ENCODE measurements at places on chromosomes 2 and 18.

DNA sequence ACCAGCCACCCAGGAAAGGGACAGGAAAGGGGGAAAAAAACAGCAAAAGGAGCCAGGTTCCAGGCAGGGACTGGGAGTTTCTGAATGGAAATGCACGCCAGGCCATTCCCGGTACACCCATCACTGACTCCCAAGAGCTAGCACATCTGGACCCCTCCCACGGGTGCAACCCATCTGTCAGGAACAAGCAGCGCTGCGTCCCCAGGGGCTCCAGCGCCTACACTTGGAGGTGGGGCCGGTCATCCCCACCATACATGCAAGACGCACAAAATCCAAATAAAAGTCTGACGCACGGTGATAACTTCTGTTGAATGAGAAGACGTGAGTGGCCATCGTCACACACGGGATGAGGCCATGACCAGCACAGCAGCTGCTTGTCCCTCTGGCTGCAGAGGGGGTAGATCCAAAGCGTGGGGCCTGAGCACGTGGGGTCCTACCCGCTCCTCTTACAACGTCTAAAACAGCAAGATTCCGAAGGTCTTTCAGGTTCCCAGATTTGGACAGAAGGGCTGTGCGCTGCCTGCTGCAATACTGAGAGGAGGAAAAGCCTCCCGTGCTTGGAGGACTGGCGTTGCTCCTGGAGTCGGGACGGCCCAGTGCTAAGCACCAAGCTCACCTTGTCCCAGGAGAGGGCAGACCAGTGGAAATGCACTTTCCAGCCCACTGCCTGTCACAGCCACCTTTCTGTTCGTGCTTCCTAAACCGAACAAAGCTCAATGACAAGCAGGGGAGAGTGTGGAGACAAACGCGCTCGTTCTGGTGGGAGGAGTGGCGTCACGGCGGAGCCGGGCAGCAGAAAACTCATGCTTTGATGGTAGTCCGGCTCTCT, 68.9 kb downstream of the NDUFA10 start:
- no peak for ATAC-seq

- no peak for ATAC-seq
Observed at GRCh38 chr18:4641771-4642368, 186.8 kb upstream of the DLGAP1 start.

DNA sequence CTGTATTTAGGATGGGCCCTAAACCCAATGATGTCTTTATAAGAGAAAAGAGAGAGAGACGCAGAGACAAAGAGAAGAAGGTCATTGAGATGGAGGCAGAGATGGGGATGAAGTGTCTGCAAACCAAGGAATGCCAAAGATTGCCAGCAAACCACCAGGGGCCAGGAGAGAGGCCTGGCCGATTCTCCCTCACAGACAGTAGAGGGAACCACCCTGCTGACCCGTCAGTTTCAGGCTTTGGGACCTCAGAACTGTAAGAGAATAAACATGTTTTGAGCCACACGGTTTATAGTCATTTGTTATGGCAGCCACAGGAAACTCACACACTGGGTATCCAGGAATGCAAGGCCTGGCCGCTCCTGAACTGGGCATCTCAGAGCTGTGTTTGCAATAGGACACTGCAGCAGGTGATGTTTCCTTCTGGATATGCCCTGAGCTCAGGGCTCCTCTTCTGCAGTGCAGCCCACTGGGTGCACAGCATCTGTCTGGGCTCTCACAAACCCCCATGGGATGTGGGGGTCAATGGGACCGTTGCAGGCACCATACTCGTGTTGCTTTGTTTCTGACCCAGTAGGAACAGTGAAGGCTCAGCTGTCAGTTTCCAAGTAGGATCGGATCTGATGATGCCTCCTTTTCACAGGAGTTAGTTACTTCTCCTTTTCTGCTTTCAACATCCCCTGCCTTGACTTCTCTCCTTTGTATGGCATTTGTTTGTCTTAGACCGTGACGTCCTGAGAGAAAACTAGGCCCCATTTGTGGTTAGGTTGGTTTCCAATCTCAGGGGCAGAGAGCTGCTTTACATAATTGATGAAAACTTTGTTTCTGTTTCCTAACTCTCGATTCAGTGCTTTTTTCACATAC, 20.8 kb downstream of the PTPN18 start:
- peak; percentile 10 for ATAC-seq

DNA sequence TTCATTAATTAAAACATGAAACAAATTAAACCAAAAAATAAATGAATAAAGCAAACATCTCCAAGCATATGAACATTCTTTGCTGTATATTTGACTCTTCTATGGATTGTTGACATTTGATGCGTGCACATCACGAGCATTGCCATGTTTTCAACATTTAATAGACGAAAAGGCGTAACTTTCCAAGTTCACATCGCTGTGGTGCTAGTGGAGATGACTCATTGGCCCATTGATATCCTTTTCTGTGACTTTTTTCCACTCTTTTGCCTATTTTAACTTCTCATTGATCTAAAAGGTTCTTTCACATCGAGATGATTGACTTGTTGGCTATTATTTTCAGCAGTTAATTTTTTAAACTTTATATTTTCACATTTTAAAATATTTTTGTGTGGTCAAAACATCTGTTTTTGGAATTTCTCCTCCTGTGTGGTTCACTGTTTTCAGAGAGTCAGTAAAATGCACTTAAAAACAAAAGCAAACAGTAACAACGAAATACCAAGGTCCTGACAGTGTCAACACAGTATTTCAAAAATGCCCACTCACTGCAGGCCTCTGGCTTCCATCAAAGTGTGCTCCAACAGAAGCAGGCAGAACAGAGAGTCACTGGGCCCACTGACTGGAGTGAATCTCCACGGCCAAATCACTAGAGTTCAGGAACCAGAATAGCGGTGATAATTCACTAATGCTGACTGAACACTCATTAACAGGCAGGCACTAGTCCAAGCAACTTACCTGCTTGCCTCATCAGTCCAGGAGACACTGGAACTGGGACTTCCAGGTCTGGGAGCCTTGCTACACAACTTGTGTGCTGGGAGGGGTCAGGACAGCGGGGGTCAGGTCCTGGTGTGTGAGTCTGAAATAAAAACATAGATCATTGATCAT, 372.2 kb upstream of the SMIM21 start:
- no peak for ATAC-seq

- peak; percentile 23 for ATAC-seq
Observed at GRCh38 chr18:58847383-58848071, 17.1 kb upstream of the ZNF532 start.

DNA sequence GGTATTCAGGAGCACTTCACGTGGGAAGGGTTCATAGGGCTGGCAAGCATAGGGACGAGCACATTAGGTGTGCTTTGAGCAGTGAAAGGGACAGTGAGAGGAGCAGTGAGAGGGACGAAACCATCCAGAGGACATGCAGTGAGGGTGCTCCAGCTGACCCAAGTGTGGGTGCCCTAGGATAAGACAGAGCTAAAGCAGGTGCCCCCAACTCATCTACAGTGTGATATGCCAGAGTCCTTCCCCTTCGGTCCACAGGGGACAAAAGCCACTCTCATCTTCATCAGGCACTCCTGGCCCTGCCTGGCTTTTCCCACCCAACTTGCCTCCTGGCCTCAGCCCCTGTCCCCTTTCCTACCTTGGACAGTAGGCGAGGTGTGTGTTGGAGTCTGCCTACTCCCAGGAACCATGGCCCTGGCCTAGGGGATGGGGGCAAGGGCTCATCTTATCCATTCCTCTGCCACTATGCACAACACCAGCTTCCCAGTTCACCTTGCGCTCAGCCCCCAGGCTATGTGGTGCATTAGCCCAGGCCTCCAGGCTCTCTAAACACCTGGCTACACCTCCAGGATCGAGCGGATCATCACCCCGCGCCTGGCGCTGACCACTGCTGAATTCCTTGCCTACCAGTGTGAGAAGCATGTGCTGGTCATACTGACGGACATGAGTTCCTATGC, 16.1 kb upstream of the ANKRD53 start:
- ATAC-seq = no peak

- no peak for ATAC-seq
Observed at GRCh38 chr18:33495278-33495677, 54.8 kb upstream of the CCDC178 start.

- peak; percentile 79 for ATAC-seq
Observed at GRCh38 chr2:102442967-102443828, 20.2 kb downstream of the IL18RAP start.

GRCh38 chr2:98385050-98385699, 38.9 kb downstream of the CNGA3 start:
- peak; percentile 76 for ATAC-seq

DNA sequence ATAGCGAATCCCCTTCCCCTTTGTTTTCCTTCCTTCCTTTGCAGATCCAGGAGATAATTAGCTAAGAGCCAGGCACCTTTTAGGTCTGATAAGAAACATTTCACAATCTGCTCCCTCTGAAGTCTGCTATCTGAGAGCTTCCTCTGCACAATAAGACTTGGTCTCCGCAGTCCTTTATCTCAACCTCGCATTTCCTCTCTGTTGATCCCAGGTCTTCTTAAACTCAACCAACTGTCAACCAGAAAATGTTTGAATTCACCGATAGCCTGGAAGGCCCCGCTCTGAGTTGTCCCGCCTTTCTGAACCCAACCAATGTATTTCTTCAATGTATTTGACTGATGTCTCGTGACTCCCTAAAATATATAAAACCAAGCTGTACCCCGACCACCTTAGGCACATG, 78.4 kb upstream of the CTDP1 start:
- ATAC-seq = no peak

- no peak for ATAC-seq
Observed at GRCh38 chr2:100109986-100110613, 32.3 kb downstream of the AFF3 start.

DNA sequence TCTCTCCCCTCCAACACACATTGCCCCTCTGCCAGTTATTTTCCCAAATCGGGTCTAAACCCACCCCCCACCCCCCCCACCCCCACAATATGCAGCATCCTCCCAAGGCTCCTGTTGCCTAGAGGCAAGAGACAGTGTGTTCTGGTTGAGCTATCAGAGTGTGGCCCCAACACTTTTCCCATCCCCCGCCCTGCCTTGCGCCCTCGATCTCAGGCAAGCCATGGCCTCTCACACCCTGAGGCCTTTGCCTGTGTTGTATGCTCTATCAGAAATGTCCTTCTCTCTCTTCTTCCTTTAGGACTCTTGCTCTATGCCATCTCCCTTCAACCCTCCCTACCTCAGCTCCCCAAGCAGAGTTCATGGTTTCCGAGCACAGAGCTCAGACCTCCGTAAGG, 9.5 kb upstream of the GRHL1 start:
- ATAC-seq = no peak

DNA sequence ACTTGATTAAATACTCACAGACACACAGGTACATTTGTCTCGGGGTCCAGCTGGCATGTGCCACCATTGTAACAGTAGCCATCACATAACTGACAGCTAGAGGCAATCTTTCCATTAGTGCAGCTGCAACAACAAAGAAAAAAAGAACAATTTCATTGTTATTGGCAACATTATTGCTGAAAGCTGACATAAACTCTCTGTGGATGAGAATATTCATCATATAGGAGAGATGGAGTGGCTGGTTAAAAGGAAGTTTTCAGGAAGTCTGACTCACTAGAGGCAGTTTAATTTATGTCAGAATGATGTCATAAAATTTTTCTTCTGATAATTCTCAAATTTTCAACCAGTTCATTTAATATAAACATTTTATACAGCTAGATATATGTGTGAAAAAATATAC, 1490.0 kb upstream of the NXPH2 start:
- no peak for ATAC-seq

- ATAC-seq = no peak
Observed at GRCh38 chr18:29874519-29875098, 1167.9 kb downstream of the DSC3 start.

DNA sequence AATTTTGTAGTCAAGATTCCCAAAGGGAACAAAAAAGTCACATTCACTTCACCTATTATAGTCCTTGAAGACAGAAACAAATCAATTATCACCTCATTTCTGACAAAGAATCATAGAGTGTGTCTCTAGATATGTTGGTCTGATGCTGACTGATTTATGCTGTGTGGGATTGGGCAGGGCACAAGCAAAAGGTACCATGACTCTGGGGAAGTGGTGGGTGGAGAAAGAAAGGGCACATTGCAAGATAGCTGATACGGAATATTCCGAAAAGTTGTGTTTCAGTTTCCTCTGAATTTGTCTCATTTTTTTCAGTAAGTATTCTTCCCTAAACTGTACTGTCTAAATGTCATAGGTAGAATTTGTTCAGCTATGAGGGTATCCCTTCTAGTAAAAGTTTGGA, 268.0 kb downstream of the MREG start:
- peak; percentile 63 for ATAC-seq

DNA sequence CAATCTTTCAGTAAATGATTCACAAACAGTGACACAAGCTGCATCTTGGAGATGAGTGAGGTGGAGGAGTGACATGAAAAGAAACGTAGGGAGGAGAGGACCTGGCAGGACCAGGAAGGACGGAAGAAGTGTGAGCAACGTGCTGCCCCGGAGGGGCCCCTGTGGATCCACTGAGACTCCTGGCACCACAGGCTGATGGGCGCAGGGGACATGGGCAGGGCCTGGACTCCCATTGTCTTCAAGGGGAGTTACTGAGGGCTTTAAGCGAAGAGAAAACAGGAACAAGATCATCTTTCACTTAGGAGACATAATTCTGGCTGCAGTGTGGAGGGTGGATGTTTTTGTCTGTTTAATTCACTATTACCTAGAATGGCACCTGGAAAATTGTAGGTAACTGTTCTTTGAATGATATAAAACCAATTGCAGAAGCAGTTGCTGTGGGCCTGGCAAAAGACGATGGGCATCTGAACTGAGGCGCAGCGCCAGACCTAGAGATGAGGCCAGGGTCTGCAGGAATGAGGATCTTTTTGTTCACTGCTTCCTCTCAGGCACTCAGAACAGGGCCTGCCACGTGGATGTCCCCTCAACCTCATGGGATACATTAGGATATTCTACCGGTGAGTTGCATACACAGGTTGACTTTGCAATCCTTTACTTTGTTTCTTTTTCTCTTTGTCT, 156.4 kb downstream of the TMEM18 start:
- no peak for ATAC-seq

DNA sequence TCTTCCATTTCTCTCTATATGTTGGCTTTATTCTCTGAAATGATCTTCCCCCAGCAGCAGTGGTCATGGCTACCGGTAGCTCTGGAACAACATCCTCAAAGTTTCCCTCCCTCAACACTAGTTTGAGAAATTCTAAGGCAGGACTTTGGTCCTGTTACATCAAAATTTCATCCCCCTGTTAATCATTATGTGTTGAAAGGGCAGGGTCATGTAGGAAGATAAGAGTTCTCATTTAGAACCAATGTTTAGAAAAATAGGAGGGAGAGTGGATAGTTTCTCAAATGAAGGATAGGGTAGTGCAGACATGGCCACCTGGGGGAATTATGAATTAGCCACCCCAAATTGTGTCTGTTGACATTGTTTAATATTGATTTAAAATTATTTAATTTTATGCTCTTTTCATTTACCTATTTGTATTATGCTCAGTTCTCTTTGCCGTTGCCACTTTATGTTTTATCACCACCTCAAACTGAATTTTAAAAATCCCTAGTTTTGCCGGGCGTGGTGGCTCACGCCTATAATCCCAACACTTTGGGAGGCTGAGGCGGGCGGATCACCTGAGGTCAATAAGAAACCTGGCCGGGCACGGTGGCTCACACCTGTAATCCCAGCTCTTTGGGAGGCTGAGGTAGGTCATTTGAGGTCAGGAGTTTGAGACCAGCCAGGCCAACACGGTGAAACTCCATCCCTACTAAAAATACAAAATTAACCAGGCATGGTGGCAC, 22.3 kb downstream of the EML4 start:
- ATAC-seq = no peak

Data from activated T-helper 17 cell treated with anti-CD3 and anti-CD28 coated beads, Interleukin-2, amount 50 U/mL, for 72 hours (primary cell).